Suppressor macrophage treated with lipopolysaccharide for 4 hours (primary cell): ENCODE measurements at places on chromosomes 1 and 21.

GRCh38 chr1:43206600-43207228 is 34.6 kb downstream of the CFAP57 start:
- DNase-seq: peak; percentile 12

DNA sequence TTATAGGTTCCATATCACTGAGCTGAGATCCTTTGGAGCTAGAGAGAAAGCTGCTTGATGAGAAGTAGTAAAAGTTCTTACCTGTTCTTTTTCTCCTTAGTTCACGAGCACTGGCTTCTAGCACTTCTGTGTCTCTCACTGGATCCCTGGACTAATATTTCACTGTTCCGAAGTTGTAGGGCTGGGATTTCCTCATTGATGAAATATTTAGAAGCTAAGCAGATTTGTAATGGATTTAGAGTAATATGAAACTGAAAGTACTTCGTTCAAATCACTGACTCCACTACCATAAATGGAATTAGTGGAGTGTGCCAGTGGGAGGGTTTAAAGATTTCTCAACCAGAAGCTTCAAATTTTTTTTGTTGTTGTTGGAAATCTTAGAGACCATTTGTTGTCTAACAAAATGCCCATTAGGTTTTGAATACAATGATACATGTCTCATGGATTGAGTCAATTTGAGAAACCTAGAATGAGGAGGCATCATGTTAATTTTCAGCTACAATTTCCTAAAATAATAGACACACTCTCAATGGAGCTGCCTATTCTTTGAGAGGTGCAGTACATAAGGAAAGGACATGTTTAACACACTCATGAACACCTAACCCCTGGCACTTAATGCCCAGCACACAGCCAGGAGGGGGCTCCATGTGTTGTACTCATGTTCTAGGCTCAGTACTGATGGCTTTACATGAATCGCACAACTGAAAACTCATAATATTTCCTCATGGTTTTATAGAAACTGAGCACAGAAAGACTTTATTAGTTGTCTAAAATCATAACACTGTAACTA is at the start of gene GBP1:
Gene GBP1 (minus strand): TSS at position 130 of the 790 bp plus-strand sequence. CDS start 1,974 bp downstream, outside the sequence.
- DNase-seq: peak; percentile 95

GRCh38 chr1:185244015-185244747 is 72.9 kb downstream of the IVNS1ABP start:
- DNase-seq: peak; percentile 65

- DNase-seq: no peak
Measured at GRCh38 chr1:31694069-31694963, 9.5 kb downstream of the COL16A1 start.

GRCh38 chr1:172641492-172641891 is 17.4 kb upstream of the FASLG start:
- DNase-seq: no peak

- DNase-seq: peak; percentile 72
Measured at GRCh38 chr1:86704972-86705664, 742 bp downstream of the SH3GLB1 start.

DNA sequence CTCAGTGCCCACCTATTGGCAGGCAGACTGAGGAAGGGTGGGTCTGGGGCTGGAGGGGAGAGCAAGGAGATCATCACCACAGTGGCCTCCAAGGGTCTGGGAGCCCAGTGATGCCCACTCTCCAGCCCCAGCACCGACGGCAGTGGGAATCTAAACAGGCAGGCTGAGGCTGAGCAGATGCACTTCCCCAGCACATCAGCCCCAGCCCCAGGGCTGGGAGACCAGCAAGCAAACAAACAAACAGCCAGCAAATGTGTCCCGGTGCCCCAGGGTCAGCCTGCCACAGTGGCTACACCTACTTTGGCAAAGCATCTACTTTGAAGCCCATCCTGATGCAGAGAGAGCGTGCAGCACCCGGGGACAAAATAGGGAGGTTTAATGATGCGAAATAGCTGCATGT is 216.3 kb upstream of the ZC3H12A start:
- DNase-seq: no peak

GRCh38 chr1:76006234-76006633 is 68.3 kb upstream of the ST6GALNAC3 start:
- no peak for DNase-seq

GRCh38 chr1:78038071-78038470 is 7.7 kb upstream of the GIPC2 start:
- DNase-seq: no peak

GRCh38 chr1:37100310-37100709 is 66.0 kb upstream of the GRIK3 start:
- DNase-seq: no peak

DNA sequence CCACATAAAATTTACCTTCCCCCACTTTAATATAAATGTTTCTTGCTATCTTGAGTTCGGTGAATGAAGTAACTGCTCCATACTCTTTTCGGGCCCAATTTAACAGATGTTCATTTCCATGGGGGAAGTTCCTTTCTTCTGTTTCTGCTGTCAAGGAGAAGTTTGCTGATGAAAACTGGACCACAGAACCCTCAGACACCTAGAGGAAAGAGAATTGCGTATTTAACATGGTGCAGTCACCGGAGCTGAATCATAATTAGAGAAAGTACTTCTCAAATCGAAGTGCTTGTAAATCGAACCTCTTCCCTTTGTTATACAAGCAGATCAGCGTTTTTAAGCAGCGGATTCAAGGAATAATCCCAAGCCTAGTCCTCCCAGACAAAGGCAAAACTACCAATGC is 151.2 kb downstream of the TGFBR3 start:
- DNase-seq: no peak

- DNase-seq: no peak
Measured at GRCh38 chr21:32687643-32688345, 40.0 kb downstream of the SYNJ1 start.

DNA sequence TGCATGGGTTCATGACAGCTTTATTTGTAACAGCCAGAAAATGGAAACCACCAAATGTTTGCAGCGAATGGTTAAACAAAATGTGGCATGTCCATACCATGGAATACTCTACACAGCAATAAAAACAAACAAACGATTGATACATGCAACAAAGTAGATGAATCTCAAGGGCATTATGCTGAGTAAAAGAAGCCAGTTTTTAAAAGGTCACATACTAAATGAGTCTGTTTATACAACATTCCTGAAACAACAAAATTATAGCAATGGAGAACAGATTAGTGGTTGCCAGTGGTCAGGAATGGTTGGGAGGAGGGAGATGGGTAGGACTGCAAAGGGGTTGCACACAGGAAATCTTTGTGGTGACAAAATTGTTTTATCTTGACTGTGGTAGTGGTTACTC is 202.4 kb upstream of the UBE2U start:
- no peak for DNase-seq

DNA sequence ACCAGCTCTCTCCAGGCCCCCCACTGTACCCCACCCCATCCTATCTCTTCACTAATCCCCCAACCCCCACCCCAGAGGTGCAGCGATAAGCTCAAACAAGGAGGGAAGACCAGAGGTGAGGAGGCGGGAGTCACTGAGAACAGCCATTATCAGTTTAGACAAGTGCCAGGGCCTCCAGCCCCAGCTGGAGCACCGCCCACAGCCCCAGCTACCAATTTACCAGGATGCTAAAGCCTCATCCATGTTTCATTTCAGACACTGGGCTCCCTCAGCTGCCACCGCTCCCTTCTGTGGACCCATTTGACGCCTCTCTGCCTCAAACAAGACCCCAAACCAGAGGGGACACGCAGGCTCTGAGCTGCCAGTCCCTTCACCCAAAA is 80.6 kb downstream of the DISP3 start:
- no peak for DNase-seq

- no peak for DNase-seq
Measured at GRCh38 chr1:85303440-85304162, 27.2 kb upstream of the BCL10 start.

DNA sequence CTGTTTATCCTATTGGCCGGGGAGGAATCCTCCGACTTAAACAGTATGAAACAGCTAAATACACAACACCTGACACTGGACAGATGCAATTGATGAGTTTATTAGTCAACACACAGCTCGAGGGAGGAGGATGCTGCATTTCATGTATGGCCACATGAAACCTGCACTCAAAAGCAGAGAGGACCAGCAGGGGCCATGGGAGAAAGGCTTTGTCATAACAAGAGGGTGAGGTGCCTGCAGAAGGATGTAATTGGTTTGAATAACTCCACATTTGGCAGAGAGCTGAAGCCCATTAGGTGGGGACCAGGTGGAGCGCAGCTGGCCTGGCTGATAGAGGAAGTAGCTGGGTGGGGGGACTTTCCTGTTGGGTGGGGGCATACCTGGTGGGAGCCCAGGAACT is 599.1 kb downstream of the PTPRU start:
- DNase-seq: no peak

- DNase-seq: peak; percentile 51
Measured at GRCh38 chr1:100868364-100868995, 26.2 kb downstream of the EXTL2 start.

DNA sequence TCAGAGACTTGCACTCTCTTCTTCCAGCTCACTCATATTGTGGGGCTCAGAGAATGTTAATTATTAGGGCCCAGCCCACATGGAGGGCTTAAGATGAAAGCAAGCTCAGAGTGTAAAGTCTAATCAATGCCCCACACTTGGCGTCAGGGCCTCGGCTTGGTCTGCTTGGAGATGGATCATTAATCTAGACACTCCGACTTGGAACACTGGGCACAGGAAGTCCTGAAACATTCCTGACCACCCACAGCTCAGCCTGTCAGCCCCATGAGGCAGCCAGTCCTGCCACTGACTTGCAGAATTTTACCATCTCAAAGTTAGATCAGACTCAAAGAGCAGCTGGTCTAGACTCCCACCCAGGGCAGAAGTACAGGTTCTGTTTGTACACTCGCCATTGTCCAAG is 69.8 kb upstream of the TRABD2B start:
- DNase-seq: no peak

DNA sequence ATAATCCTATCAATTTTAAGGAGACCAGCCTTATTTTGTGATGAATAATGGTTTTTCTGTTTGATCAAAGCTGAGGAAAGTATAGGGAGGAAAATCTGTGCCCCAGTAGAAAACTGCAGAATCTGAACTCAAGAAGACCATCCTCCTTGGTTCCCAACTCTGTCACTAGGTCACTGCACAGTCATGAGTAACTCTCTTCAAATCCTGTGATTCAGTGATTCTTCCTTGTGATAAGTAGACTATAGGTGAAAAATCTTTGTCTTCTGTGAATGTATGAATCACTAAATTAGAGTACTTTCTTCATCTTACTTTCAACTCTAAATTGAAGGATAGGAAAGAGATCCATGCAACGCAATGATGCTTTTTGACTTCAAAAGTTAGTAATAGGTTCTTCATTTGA is 13.3 kb upstream of the OR2L5 start:
- no peak for DNase-seq

GRCh38 chr1:59055908-59056719 is 240.8 kb upstream of the FGGY start:
- no peak for DNase-seq

DNA sequence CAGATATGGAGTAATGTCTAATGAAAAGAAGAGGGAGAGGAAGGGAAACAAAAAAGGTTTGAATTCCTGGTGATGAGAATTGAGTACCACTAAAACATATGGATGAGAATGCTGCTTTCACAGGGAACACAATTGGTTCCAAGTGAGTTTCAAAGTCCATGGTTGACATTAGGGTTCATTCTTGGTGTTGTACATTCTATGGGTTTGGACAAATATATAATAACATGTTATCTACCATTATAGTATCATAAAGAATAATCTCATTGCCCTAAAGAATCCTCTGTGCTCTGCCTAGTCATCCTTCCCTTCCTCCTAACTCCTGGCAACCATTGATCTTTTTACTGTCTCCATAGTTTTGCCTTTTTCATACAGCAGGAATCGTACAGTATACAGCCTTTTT is 20.1 kb downstream of the TMCO1 start:
- DNase-seq: no peak

DNA sequence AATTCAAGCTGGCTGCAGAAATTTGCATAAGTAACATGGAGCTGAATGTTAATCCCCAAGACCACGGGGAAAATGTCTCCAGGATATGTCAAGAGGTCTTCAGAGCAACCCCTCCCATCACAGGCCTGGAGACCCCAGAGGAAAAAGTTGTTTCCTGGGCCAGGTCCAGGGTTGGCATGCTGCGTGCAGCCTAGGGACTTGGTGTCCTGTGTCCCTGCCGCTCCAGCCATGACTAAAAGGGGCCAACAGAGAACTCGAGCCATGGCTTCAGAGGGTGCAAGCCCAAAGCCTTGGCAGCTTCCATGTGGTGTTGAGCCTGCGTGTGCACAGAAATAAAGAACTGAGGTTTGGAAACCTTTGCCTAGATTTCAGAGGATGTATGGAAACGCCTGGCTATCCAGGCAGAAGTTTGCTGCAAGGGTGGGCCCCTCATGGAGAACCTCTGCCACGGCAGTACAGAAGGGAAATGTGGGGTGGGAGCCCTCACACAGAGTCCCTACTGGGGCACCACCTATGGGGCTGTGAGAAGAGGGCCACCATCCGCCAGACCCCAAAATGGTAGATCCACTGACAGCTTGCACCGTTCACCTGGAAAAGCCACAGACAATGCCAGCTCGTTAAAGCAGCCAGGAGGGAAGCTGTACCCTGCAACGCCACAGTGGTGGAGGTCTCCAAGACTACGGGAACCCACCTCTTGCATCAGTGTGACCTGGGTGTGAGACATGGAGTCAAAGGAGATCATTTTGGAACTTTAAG is 222.9 kb downstream of the COP1 start:
- no peak for DNase-seq

- peak; percentile 94 for DNase-seq
Measured at GRCh38 chr1:155527677-155528076, 34.9 kb downstream of the ASH1L start.

DNA sequence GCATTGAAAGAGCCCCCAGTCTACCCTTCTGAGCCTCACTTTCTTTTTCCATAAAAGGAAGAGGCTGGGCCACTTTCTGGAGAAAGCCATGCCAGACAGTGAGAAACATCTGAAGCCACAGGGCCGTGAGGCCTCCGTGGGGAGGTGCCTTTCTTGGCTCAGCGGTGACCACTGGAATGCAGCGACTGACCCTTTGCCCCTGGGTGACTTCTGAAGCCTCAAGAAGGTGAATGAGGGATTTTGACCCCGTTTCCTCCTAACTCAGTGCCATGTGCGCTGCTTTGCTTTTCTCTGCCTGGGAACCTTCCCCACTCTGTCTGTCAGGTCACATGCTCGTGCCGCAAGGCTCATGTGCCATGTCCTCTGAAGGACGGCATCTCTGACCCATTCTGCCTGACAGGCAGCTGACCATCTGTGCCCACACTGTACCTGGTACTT is 44.7 kb upstream of the A3GALT2 start:
- no peak for DNase-seq

DNA sequence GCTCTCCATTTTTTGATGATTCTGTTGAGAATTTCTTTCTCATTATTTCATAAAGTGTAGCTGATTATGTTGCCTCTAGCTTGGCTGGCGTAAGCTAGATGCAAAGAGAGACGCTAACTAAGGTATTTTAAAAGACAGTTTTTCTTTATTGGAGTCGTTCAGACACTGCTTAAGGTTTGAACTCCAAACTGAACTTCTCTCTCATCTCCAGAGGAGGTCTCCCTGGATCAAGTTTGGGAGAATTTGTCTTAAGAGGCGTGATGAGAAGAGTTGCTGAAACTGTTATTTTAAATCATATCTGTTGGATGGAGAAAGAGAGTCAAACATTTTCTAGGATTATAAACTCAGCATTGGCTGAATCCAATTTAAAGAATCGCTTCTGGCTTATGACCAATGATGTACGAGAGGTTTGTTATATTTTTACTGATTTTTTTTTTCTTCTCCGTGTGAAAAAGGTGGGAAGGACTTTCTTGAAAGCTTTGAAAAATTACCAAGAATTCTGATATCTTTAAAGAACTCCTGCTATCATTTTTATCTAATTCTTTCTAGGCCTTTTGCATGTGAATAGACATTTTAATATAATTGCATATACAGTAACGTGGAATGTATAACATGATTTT is 34.0 kb downstream of the MAP3K7CL start:
- peak; percentile 82 for DNase-seq
